ENCODE measurements at places on chromosomes 16 and 17.

DNA sequence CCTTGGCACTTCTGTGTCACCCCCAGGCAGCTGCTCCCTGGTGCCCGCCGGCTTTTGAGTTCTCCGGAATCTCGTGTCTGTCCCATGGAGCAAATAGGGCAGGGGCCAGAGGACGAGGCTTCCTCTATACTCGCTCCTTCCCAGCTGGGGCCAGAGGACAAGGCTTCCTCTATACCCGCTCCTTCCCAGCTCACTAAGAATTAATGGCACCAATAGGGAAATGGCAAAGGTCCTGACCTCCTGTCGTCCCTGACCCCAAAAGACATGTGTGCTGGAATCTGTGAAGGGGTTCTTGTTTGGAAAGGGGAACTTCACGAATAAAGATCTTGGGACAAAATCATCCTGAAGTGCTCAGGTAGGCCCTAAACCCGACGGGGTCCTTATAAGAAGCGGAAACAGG, 7.6 kb downstream of the SGSH start:
- DNase-seq = no peak

DNA sequence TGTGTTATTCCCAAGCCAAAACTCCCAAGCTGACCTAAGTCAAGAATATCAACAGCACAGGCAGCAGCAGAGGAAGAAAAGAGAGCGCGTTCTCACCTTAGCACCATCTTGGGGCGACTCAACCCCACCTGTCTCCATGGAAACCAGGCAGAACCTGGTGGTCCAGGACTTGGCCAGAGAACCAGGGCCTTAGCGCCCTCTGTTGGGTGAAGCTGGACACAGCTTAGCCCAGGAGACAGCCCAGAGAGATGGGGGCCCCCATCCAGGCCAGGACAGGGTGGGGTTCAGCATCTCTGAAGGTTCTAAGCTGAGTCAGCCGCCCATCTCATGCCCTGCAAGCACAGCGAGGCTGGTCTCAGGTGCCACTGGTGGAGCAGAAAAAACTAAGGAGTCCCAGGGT, 60.1 kb upstream of the TMEM132E start:
- no peak for DNase-seq

DNA sequence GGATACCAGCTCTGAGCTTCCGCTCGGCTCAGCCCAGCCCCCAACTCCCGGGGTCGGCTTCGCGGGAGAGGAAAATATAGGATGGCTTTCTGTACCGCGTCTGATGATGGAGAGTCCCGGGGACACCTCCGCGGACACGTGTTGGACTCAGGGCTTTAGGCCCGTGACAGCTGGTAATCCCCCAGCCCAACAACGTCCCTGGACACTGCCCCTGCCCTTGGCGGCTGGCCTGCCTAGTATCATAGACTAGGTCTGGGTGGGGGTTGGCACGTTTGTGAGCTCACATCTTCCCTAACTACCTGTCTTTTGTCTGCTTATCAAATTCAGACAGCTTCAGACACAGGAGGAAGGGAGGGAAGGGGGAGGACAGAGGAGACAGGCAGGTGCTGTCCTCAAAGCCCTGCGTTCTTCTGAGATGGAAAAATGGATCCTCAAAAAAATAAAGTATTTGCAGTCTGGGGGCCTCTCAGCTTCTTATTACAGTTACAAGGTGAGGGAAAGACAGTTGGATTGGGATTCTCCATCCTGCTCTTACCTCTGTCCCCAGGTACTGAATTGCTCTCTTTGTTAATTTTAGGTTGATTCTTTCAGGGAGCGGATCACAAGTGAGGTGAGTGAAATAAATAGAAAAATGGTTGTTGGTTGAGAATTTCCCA, 698 bp downstream of the PSME3 start:
- no peak for DNase-seq

- DNase-seq = no peak
Measured at GRCh38 chr16:17392857-17393692, 77.7 kb downstream of the XYLT1 start.

- DNase-seq = no peak
Measured at GRCh38 chr17:80204626-80205468, 15.3 kb downstream of the SGSH start.

- no peak for DNase-seq
Measured at GRCh38 chr16:9351841-9352434, 260.5 kb downstream of the HAPSTR1 start.

DNA sequence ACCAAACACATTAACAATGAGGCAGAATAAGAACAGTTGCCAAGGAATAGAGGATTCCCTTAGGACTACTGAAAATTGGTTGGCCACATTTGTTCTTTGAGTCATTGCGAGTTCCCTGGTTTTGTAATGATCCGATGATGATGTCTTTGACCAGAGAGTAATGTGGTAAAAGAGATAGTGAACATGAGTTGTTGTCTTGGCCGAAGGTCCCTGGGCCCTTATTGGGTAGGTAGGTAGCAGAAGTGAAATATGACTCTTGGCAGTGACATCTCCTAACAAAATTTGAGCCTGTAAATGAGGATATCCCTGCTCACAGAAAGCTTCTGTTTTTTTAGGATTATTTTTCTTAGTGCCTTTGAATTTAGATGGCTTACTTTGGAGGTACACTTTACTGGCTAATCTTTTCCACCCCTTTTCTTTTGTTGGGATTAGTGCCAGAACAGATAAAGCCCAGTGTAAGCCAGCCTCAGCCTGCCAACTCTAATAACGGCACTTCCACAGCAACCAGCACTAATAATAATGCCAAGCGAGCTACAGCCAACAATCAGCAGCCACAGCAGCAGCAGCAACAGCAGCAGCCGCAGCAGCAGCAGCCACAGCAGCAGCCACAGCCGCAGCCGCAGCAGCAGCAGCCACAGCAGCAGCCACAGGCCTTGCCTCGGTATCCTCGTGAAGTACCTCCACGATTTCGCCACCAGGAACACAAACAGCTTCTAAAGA, 47.2 kb downstream of the TNRC6A start:
- DNase-seq = peak; percentile 68

DNA sequence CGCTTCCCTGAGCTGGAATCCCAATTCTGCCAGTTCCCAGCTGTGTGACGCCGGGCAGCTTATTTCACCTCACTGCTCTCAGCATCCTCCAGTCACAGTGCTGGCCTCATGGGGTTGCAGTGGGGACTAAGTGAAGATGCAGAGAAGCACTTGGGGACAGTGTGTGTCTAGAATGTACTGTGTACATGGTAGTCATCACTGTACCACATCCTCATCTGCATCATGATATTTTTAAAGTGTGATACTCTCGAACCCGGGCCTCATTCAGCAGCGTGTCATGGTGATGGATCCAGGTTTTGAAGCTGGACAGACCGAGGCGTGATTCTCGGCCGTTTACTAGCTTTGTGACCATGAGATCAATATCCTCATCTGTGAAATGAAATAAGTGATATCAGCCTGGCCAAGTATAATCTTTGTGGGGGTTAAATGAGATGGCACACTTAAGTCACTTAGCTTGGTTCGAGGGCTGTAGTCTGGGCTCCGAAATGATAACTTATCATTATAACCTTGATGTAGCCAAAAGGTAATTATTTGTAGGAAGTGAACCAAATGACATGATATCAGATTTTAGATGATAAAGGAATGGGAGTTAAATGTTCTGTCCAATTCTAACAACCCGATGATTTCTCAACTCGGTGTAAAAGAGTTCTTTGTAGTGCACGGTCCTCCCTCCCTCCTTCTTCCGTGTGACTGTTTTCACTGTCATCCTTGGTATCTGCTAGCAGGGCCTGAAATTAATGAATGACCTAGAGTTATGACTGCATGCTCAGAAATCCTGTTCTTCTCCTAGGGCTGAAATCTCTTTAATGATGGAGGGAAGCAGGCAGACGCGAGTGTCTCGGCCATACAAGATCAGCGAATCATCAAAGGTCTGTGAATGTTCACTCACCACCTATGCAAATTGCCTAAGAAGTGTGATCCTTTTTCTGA, 2.0 kb downstream of the KLHL36 start:
- DNase-seq = no peak

DNA sequence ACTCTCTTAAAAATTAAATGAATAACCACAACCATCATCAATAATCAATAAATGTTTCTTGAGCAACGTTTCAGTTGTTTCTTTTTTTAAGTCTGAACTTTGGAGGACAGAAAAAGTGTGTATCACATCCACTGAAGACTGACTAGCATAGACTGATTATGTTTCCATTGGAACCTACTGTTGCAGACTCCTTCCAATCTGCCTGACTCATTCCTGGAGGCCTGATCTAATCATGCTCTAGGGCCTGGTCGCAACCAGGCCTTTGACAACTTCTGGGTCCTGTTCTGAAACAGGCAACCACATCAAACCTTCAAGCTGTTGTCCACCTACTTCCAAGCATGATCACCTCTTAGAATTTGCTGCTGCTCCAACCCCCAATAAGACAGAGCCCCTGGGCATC, 109.2 kb upstream of the NUDT7 start:
- no peak for DNase-seq

- no peak for DNase-seq
Measured at GRCh38 chr16:89117227-89117974, 23.7 kb downstream of the ACSF3 start.

DNA sequence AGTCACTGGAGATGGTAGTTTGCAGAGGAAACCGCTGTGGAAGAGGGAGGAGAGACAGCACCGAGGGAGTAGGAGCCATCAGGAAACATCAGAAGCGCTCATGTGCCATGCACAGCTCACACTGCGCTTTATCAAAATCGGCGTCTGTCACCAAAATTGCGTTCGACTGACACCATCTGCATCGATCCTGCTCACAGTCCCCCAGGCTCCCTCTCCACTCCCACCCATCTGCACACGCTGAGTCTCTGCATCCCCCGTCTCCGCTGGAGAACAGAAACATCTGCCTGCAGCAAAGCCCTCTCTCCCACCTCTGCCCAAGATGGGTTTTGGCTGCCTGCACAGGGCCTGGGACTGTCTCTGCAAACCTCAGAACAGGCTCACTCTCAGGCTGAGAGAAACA, 187.5 kb upstream of the RPL38 start:
- no peak for DNase-seq

DNA sequence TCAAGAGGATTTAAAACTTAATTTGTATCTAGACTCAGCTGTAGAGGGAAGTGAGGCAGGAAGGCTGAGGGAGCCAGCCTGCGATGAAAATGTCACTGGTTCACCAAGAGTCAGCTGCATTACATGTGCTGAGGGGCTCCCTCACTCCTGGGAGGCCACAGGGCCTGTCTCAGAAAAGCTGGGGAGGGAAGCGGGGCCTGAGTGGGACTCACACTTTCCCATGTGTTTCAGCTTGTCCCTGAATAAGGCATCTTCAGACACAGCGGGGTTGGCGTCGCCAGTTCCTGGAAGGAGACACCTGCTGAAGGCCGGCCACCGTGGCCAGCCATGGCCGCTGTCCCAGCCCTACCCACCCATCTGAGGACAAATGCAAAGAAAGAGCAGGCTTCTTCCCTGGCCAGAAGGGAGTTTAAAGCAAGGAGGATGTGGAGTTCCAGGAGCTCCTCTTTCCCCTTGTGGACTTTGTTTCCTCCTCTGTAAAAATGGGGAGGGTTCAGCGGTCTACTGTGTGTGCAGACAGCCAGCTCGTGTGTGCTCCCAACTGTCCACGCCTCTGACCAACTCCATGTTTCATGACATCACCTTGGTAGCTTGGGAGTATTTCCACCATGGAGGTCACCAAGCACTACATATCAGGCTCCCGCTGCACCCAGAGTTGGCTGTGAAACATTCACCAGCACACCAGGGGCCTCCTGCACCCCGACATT, 19.2 kb upstream of the MRPS23 start:
- no peak for DNase-seq

DNA sequence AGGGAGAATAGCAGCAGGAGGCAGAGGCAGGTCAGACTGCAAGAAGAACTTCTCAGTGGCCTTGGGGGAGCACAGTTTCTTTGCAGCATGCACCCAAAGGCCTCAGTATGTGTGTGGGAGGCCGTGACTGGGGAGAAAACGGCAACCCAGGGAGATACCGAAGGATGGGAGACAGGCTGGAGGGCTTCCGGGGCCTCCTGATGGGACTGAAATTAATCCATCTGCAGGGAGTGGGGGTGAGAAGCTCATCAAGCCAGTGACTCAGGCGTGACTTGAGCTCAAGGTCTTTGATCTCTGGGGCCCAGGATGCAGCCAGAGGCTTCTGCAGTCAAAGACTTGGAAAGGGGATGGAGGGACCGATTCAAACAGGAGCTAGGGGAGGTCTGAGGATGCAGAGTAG, 5.1 kb upstream of the C17orf113 start:
- no peak for DNase-seq

GRCh38 chr17:34308371-34308770, 10.9 kb upstream of the CCL8 start:
- DNase-seq = no peak

DNA sequence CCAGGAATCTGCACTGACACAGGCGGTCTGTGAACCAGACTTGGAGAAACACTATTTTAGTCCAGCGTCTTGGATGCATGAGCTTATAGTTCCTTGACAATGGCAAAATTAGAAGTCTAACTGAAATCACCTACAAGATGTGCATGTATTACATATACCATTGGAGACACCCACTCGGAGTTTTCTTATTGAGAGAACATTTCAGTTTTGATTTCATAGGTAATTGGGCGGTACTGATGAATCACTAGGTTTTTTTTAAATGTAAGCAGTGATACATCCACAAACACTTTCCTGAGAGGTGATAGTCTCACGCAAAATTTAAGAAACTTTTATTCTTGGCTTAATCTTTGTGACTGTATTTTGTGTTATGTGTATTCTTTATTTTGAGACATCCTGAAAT, 69.8 kb downstream of the PRKCA start:
- DNase-seq = no peak

DNA sequence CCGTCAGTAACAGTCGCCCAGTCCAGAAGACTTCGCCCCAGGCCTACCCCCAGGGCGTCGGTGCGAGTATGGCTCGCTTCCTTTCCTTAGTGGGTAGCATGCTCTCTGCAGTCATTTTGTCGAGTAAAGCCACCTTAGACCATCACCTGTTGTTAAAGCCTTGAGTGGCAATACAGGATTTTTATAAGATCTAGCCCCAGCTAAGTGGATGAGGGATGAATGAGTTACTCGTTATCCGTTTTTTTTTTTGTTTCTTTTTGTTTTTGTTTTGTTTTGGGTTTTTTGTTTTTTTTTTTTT, 322 bp upstream of the KLHL11 start:
- DNase-seq = no peak

DNA sequence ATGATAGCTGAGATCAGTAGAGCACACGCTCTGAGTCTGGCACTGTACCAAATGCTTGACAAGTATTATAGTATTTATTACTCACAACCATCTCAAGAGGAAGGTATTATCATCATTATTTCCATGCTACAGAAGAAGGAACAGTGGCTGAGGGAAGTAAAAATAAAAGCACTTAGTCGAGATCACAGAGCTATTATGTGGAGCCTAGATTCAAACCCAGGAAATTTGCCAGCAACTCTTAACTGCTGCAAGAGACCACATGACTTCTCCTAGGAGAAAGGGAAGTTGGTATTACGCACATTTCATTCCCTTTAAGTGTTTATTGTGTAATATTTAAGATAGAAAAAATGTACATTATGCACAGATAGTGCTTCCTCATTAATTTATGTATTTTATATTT, 1.0 kb upstream of the RHOT1 start:
- DNase-seq = peak; percentile 69
